Activated naive CD8-positive, alpha-beta T cell treated with anti-CD3 and anti-CD28 coated beads for 36 hours (primary cell): ENCODE measurements at places on chromosomes 11 and 22. TPM values are rescaled to one million over a fixed set of nuclear protein-coding genes. Genes with fewer than 3 reads are reported as not detected.

GRCh38 chr22:19766511-19767426, 6.2 kb downstream of the TBX1 start:
- peaks cover 5% of the 10 kb centered on the region for H3K4me1 ChIP-seq
- H3K27me3 ChIP-seq: peaks cover 87% of the 10 kb centered on the region
- DNase-seq: peak; percentile 68
- H3K27ac ChIP-seq: no peak overlapping the region
- H3K36me3 ChIP-seq: no peaks in the 10 kb centered on the region

GRCh38 chr11:10096987-10097386, 197.0 kb downstream of the SBF2 start:
- H3K27me3 ChIP-seq: no peaks in the 10 kb centered on the region
- H3K36me3 ChIP-seq: peaks cover 31% of the 10 kb centered on the region
- H3K4me1 ChIP-seq: peaks cover under 1% of the 10 kb centered on the region
- no peak for DNase-seq

DNA sequence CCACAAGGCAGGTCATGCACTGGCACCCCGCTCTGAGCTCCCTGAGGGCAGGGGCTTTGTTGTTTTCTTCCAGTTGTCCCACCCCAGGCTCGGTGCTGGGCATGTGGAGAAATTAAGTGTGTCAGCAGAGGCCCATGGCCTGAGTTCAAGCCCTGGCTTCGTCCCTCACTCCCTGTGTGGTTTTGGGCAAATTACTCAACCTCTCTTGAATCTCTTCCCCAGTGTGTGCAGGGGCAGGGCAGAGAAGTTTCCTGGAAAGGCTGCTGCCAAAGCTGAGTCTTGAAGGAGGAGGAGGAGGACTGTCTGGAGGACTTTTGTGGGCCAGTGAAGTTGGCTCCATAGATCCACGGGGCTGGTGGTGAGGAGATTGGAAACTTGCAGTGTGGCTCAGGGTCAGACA, 138.1 kb upstream of the E2F8 start:
- H3K27ac ChIP-seq: no peak overlapping the region
- H3K4me1 ChIP-seq: no peaks in the 10 kb centered on the region
- DNase-seq: no peak
- H3K4me3 ChIP-seq: no peak overlapping the region
- peaks cover 20% of the 10 kb centered on the region for H3K27me3 ChIP-seq

GRCh38 chr22:17007257-17007656, 765 bp downstream of the GAB4 start:
- H3K4me1 ChIP-seq: peaks cover 2% of the 10 kb centered on the region
- no peak overlapping the region for H3K4me3 ChIP-seq
- H3K27ac ChIP-seq: no peak overlapping the region
- peaks cover 18% of the 10 kb centered on the region for H3K36me3 ChIP-seq
- H3K27me3 ChIP-seq: peaks cover 61% of the 10 kb centered on the region

- H3K27ac ChIP-seq: no peak overlapping the region
- H3K36me3 ChIP-seq: no peaks in the 10 kb centered on the region
Observed at GRCh38 chr11:103210543-103210942, 101.3 kb downstream of the DYNC2H1 start.

DNA sequence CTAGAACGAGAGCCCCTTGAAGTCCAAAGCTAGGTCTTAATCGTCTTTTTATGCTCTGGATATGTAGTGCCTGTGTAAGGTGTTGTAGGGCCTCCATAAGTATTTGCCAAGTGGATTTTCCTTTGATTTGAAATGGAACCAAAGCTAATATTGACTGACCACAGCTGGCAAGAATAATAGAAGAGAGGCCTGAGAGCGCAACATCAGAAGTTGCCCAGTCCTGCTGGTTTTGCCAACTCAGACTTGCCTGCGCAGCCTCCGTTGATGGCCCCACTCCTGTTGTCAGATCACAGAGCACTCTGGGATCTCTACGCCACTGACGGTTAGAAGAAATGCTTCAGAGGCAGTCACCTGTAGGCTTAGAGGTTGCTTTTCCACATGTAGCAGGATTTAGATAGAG, 251.2 kb downstream of the TENM4 start:
- no peak overlapping the region for H3K4me3 ChIP-seq
- H3K4me1 ChIP-seq: no peaks in the 10 kb centered on the region
- H3K27ac ChIP-seq: no peak overlapping the region
- DNase-seq: no peak
- H3K27me3 ChIP-seq: peaks cover 3% of the 10 kb centered on the region
- H3K36me3 ChIP-seq: no peaks in the 10 kb centered on the region

Gene OR5A1
- total RNA-seq: not detected

Gene OR10S1
- not detected for total RNA-seq

DNA sequence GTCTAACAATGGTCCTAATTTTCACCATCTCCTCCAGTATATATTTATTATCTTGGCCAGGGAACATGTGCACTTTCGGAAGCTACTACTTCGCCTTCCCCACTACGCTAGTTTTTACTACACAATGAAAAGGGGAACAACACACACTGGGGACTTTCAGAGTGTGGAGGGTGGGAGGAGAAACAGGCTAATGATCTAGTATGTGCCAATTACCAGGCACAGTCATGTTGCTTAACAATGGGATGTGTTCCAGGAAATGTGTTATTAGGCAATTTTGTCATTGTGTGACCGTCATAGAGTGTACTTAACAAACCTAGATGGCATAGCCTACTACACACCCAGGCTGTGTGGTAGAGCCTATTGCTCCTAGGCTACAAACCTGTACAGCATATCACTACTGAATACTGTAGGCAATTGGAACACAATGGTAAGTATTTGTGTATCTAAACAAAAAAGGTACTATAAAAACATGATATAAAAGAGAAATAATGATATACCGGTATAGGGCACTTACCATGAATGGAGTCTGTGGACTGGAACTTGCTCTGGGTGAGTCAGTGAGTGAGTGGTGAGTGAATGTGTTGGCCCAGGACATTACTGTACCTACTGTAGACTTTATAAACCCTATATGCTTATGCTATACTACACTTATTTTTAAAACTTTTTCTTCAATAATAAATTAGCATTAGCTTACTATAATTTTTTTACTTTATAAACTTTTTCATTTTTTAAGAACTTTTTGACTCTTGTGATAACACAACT, 20.1 kb upstream of the CUL5 start:
- no peaks in the 10 kb centered on the region for H3K27me3 ChIP-seq
- no peak for DNase-seq
